ENCODE measurements at places on chromosomes 13 and 19.

GRCh38 chr13:110589793-110590390 lies 25.5 kb upstream of the NAXD start:
- DNase-seq: no peak

DNA sequence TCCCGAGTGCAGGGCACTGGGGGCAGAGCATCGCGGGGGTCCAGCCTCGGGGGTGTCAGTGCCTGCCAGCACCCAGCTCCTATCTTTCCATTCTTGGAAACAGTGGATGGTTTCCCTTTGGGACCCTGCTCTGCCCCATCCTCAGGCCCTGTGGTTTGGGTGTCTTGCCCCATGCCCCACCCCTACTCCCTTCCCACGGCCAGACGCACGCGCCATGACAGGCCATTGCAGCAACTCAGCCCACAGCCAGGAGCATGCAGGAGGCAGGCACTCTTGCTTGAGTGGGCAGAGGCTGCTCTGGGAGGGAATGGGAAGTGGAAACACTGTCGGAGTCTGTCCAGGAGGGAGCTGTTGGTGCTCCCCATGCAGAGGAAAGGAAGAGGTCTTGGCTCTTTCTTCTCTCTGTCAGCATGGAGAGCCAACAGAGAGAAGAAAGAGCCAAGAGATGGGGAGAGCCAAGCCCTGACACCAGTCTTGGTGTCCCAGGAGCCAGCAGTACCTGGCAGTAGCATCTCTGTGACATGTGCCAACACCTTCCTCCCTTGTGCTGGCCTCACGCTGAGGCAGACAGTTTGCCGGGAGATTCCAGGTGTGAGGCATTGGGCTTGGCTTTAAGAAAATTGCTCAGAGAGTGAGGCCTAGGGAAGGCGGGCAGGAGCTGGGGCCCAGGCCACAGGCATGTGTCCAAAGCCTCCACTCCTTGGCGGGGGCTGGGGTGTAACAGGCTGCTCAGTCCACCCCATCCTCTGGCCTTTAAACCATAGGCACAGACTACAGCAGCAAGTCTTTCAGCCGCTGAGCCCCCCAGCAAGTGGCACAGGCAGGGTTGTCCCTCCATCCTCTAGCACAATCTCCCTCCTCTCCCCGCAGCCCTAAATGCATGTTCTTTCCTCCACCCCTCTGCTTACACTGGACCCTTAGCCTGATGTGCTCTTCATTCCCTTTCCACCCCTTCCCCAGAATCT lies 86.7 kb upstream of the UQCRFS1 start:
- DNase-seq: no peak

DNA sequence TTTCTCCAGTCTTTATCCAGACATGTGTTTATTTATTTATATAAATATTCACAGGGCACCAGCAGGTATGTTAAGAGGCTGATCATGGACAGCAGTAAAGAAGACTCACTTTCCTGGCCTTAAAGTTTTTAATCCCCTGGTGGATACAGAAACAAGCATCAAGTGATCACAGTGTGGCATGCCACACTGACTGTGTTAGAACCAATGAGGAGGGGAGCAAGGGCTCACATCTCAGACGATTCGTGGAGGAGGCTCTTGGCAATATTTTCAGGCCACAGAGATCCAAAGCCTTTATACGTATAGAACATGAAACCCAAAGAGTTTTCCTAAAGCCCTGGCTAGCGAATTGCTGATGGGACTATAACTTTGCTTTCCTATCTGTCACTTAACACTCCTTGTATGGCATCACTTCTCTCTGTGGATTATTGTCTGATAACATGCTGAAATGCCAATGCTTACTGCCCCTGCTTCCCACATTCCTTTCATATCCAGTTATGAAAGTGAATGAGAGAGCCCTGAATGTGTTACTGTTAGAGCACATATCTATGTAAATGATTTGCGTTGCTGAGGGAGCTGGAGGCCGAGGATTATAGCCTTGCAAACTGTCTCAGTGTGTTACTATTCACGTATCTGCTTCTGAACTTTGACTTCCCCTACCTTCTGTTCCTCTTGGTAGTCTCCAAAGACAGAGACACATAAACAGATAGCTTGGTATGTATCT lies 37.6 kb downstream of the POLR1D start:
- no peak for DNase-seq

DNA sequence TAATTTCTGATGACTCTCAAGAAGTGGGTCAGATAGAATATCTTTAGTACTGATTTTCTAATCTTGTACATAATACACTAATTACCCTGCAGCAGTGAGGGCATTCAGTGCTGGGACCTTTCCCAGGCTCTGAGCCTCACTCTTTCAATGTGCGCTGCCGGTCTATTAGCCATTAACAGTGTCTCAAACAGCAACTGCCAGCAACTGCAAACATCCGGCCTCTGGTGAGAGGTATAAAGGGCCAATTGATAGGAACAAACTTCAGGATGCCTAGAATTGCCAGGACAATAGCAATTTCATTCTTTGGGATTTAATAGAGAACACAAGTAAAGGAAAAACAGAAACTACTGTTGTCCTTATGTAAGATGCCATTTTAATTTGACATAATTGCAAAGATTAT lies 604.4 kb upstream of the SPRY2 start:
- no peak for DNase-seq

DNA sequence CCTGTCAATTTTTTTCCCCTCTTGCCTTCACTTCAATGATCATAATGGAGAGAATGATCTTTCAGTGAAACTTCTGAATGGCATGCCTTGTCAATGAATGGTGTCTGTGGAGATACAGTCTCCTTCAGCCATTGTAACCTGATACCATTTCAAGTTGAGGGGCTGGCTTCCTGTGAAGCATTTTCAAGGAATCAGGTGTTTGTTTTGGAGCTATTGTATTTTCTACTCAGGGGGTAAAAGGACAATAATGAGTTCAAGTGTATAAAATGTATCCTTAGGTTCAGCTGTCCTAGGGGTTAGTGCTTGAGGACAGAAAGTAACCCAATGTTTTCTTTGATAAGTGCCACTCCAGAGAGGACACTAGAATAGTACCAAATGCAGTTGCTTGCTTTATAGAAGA lies 23.8 kb upstream of the CBY2 start:
- DNase-seq: no peak

- DNase-seq: no peak
Observed at GRCh38 chr13:113980489-113981064, 6.7 kb upstream of the C13orf46 start.

DNA sequence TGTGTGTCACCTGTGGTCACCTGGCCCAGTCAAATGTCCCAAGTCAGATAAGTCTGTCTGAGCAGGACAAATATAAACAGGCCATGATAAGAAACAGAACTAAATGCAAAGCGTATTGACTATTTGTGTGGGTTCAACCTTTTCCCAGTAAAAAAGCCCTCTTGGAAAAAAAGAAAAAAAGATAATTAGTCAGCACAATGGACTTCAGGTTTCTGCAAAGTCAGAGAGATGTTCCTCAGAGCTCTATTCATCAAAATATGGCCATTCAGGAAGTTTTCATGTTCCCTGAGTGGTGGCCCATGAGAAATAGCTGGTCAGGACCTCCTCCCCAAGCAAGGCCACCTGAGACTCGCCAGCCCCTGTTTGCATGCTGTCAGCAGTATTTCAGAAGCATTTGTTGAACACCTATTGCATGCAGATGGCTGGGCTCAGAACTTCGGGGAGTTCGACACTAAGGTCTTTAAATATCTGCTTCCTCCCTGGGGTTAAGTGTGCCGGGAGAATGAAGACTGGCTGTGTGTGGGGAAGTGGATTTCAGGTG lies 2.7 kb downstream of the FFAR3 start:
- DNase-seq: no peak
